ENCODE measurements at places on chromosomes 5 and 9. TPM values are rescaled to one million over a fixed set of nuclear protein-coding genes. Genes with fewer than 3 reads are reported as not detected.

Gene PALM2AKAP2
- 19.3 TPM for total RNA-seq

Gene HEMGN
- total RNA-seq: not detected

Gene TCERG1
- 55.0 TPM for total RNA-seq

DNA sequence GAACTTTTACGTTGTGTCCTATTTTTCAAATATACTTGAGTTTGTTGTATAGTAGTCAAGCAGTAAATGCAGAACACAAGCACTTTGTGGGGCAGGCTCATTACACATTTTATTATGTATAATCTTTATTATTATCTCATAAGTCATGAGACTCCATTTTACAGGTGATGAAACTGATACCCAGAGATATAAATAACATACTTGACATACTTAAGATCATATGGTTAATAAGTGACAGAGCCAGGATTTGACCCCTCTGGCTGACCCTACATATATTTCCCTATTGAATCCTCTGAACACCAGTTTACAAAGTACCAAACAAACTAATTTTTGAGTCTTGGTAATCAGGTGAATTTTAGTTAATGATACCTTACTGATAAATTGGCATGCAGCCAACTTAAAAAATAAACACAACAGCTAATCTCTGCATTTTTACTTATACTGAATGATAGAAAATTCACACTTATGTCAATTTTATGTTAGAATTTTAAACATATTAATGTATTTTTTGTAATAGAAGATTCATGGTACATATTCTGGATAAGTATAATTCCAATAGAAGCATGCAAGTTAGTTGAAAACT, 305.0 kb upstream of the MEF2C start:
- DNase-seq: no peak

DNA sequence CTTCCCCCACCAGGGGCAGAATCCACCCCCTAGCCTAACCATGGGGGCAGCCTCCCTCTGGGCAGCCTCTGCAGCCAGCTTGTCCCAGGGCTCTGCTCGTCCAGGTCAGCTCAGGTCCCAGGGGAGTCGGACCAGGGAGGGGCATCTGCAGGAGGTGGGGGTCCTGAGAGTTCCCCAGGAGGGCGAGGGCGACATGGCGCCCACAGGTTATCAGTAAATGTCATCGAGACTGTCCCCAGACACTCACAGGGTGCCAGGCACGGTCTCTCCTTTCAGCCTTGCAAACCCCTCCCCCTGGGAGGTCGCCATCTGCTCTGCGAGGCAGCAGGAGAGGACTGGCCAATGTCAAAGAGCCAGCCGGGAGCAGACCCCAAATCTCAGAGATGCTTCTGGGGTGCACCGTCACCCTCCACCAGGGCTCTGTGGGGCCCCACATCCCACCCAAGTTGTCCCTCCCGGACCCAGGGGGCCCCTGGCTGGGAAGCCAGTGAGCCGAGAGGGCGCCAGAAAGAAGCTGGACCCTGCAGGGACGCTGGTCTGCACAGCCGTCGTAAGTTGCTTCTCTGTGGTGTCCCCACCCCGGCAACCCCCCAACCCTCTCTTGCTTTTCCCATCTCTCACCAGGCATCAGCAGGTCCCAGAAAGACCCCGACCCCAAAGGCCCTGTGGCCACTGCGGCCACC, 69.3 kb downstream of the NTNG2 start:
- no peak for DNase-seq

- no peak for DNase-seq
These were observed 24.2 kb upstream of the GLRX start for GRCh38 chr5:95846554-95847260.

- DNase-seq: no peak
These were observed 345.7 kb downstream of the SPATA31D1 start for GRCh38 chr9:82334286-82334685.
